Jurkat, Clone E6-1 (cell line): ENCODE measurements at places on chromosomes 4 and X.

- DNase-seq = no peak
Observed at GRCh38 chrX:109777749-109778148, 44.7 kb upstream of the ACSL4 start.

DNA sequence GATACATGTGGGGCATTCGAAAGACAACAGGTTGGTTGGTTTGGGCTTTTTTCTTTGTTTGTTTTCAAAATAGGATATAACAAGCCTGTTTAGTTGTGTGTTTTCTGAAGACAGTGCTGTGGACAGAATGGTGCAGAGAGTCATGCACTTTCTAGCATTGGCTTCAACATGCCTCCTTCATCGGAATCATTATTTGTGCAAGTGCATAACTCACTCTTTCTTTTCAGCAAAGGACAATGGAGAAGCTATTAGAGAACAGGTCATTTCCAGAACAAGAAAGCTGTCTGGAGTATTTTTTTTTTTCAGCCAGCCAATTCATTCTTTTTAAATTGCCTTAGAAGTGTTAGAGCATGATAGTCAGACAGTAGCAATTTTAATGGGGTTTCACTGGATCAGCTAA lies 225.8 kb downstream of the STK32B start:
- DNase-seq = no peak

DNA sequence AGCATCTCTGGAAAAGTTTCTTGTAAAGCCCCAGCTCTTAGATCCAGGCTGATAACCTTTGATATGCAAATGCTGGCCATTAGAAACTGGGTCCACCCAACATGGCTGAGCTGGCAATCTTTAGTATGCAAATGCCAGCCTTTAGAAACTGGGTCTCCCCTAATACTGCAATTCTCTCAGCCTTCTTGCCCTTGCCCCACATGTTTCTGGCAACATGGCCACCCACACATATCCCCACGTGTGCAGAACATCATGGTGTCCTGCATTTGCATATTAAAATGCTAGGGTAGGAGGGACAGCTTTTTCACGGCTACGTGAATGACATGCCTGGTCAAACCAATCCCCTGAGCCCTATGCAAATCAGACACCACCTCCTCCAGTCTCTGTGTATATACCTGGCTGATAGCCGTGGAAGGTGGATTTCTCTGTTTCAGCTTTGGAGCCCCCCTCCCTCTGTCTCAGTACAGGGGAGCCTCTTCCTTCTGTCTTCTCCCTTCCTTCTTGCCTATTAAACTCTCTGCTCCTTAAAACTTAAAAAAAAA lies 344.0 kb upstream of the NWD2 start:
- DNase-seq = no peak

DNA sequence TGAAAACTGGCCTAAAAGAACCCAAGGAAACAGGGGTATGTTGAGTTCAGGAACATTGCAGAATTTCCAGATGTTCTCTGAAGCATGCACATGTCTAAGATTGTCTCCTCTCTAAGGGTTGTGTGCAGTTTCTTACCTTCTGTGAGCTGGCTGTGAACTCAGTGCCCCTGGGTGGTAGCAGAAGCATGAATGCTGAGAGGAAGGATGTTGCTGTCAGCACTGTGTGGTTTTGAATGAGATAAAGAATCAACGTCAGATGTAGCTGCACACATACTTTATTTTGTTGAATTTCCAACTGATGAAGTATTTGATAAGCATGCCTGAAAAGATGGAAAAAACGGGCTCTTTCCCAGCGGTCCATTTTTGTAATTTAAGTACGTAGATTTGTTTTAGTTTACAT lies 23.8 kb upstream of the CD38 start:
- DNase-seq = peak; percentile 91

DNA sequence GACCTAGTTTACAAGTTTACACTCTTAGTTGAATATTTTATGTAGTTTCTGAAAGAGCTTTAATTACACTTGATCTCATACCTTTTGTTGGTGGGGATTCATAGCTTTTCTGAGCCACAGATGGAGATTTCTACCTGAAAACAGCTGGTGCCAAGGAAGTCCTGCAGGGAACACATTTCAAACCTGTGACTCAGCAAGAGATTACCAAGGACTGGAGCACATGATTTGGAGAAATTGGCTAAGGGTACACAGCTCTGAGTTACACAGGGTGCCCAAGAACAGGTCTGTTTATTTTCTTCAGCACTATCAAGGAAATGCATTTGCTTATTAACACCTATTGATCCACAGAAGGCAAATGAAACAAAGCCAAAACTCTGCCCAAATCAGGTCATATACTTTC lies 691.5 kb downstream of the KCTD8 start:
- no peak for DNase-seq

GRCh38 chr4:15587649-15588048 lies 67.5 kb downstream of the FBXL5 start:
- no peak for DNase-seq

DNA sequence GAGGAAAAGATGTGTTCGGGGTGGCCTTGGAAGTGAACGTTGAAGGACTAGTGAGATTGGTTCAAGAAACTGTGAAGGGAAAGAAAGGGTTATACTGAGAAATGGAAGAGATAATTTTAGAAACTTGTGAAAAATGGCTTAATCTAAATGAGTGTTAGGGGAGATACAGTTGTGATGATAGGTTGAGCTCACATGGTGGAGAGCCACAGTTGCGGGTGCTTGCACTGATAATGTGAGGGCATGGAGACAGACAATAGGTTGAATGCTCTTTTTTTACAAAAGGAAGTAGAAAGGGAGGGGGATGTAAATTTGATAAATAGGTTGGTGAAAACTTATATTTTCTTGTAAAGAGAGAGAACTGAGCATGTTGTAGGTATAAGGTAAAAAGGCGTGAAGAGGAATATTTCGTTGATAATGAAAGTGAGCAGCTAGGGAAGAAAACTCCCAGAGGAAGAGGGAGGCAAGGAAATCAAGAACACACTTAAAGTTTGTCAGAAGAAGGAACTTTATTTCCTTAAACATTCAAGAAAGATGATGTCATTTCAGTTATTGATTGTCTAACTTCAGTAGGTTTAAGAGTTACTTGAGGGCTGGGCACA lies 8.2 kb downstream of the AREG start:
- no peak for DNase-seq

DNA sequence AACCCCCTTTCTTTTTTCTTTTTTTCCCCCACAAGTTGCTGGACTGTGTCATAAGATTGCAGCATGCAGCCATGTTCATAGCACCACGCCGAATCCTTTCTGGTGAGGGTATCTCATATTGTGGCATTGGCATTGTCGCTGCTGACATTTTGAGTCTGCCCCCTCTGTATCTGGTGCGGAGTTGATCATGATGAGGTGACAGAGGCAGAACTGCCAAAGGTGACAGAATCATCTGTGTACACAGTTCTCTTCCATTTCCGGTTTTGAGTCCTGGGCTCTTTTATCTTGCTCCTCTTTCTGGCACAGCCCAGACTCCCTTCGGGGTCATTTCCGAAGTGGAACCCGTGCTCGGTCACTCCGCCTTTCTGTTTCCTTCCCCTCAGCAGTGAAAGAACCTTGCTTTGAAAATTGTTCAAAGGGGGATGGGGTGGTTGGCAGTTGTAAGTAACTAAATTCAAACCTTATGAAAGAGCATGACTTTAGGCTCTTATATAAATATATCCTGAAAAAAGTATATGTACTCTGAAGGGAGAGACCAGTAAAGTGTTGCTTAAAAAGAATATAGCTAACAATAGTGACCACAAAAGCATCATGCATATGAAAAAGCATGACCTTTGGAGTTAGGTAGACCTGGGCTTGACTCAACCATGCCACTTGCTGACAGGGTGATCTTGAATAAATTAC lies 55.0 kb upstream of the BMP2K start:
- DNase-seq = no peak

- DNase-seq = no peak
Observed at GRCh38 chr4:130197946-130198345, 1102.0 kb downstream of the C4orf33 start.

DNA sequence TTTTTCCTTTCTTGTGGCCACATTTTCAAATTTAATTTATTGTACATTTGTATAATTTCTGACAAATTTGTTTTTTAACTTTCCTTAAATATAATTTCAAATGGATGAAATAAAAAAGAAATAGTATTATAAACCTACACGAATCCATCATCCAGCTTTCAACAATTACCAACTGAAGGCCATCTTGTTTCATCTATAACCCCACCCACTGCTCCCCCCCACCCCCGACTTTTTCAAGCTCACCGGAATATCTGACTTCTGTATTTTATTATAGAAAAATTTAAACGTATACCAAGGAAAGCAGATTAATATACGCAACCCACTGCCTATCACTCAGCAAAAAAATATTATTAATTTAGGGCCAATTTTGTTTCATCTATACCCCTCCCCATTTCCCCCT lies 1.1 kb downstream of the MORF4L2 start:
- no peak for DNase-seq

DNA sequence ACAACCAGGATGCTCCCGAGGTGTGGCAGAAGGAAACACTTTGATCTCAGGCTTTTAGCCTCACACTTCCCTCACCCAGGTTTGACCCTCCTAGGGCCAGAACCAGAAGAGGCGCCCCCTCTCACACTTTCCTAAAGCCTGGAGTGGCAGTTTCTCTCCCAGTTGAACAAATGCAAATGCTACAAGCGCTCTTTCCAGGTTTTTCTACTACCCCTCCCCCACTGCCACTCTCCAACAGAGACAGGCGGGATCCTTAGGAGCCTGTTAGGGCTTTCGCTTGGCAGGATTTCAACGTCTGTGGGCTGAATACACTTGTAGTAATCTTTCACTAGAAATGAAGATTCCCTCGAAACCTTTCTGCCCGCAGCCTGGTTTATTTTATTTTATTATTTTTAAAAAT lies 2.4 kb downstream of the TSC22D3 start:
- no peak for DNase-seq

GRCh38 chr4:81746773-81747172 lies 275.1 kb upstream of the RASGEF1B start:
- DNase-seq = no peak

GRCh38 chrX:119028733-119029330 lies 44.0 kb upstream of the CT47C1 start:
- DNase-seq = no peak

GRCh38 chrX:119659522-119659921 lies 33.4 kb downstream of the SEPTIN6 start:
- no peak for DNase-seq
